ENCODE measurements at places on chromosomes 16 and 17.

DNA sequence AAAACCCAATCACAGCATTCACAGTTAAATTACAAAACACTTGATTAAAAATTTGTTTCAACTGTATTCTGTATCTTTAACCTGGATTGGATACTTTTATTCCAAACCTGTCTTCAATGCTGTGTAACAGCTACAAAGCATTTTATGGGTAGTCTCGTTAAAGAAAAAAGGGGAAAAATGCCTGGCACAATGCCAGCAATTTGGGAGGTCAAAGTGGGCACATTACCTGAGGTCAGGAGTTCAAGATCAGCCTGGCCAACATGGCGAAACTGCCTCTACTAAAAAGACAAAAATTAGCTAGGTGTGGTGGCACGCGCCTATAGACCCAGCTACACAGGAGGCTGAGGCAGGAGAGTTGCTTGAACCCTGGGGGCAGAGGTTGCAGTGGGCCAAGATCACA, 4.0 kb downstream of the GNA13 start:
- DNase-seq = no peak
- no peak overlapping the region for H3K4me3 ChIP-seq
- H3K36me3 ChIP-seq = peaks cover 12% of the 10 kb centered on the region
- H3K4me1 ChIP-seq = peaks cover 21% of the 10 kb centered on the region
- no peaks in the 10 kb centered on the region for H3K27me3 ChIP-seq
- H3K27ac ChIP-seq = no peak overlapping the region

DNA sequence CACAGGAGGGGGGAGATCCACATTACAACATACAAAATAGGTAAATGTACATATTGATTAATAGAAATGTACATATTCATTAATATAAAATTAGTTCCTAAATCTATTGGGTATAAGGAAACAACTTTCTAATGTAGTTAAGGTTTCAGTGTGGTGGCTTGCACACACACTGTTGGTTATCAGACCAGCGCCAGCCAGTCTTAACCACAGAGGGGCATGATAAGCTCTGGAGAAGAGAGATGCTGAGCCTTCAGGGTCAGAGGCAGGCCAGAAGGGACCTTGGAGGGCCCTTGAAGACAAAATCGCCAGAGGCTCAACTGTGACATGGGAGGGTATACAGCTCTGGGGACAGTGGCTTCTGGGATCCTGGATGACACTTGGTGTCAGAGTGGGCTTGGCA, 10.9 kb upstream of the ZFP90 start:
- no peak overlapping the region for H3K27ac ChIP-seq
- H3K27me3 ChIP-seq = peaks cover 23% of the 10 kb centered on the region
- H3K36me3 ChIP-seq = no peaks in the 10 kb centered on the region
- peaks cover 17% of the 10 kb centered on the region for H3K4me1 ChIP-seq
- H3K4me3 ChIP-seq = no peak overlapping the region
- no peak for DNase-seq

DNA sequence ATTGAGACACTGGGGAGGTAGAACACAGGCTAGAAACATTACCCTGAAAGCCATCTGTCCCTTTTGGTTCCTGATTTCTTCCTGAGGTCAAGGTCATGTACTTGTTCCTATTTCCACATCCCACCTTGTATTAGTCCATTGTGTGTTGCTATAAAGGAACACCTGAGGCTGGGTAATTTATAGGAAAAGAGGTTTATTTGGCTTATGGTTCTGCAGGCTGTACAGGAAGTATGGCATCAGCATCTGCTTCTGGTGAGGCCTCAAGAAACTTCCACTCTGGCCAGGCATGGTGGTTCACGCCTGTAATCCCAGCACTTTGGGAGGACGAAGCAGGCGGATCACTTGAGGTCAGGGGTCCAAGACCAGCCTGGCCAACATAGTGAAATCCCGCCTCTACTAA, 7.4 kb upstream of the MED9 start:
- no peak for DNase-seq
- no peaks in the 10 kb centered on the region for H3K36me3 ChIP-seq
- no peaks in the 10 kb centered on the region for H3K27me3 ChIP-seq
- no peaks in the 10 kb centered on the region for H3K4me1 ChIP-seq

- H3K4me3 ChIP-seq = no peak overlapping the region
- DNase-seq = no peak
- no peaks in the 10 kb centered on the region for H3K27me3 ChIP-seq
- no peaks in the 10 kb centered on the region for H3K36me3 ChIP-seq
Measured at GRCh38 chr16:21566891-21567414, 32.4 kb upstream of the METTL9 start.

- no peaks in the 10 kb centered on the region for H3K36me3 ChIP-seq
- no peak for DNase-seq
- H3K27ac ChIP-seq = no peak overlapping the region
- H3K27me3 ChIP-seq = no peaks in the 10 kb centered on the region
Measured at GRCh38 chr16:68257906-68258800, 6.2 kb upstream of the SLC7A6 start.

DNA sequence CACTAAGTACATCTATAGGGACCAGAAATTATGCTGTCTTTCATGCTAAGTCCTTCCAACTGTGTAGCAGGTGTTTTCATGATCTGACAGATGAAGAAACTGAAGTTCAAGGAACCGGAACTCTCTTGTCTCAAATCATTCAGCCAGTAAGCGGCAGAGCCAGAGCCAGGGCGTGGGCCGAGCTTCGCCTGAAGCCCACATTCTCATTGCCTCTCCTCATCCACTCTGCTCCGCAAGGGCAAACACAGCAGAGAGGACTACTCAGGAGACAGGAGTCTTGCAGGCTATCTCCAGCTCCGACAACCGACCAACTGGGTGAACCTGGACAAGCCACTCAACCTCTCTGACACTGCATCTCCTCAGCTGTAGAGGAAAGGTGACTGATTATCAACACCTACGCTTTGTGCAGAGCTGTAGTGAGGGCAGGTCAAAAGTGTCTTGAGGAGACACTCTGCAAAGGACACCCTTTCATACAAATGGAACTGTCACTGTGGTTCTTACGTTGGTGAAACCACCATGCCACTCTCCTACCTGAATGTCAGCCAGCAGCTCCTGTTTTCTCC, 72.9 kb downstream of the CYTH1 start:
- H3K4me3 ChIP-seq = no peak overlapping the region
- no peaks in the 10 kb centered on the region for H3K27me3 ChIP-seq
- no peaks in the 10 kb centered on the region for H3K36me3 ChIP-seq
- no peaks in the 10 kb centered on the region for H3K4me1 ChIP-seq
- no peak for DNase-seq
